ENCODE measurements at places on chromosomes 12 and 14.

GRCh38 chr12:43694879-43695278 lies 63.7 kb downstream of the PUS7L start:
- no peak for DNase-seq

GRCh38 chr14:83873669-83874068 lies 1656.3 kb upstream of the FLRT2 start:
- no peak for DNase-seq

DNA sequence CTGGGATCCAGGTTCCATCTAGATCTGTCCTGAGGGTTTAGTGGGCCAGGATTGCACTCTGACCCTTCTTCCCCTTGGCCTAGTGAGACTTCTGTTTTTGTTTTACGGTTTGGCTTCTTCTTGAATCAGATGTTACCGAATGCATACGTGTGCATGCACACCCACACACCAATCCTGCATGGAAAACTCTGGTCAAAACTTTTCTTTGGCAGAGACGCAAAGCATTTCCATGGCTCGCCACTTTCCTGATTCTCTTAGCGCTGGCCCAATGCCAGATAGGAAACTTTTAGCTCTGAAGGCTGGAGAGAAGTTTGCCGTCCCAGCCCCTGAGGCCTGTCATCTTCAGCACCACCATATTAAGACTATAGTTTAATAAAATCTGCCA lies 67.4 kb upstream of the ACTN1 start:
- no peak for DNase-seq

- no peak for DNase-seq
Measured at GRCh38 chr12:110744601-110745264, 2.0 kb upstream of the PPP1CC start.

- DNase-seq: no peak
Measured at GRCh38 chr12:65810036-65810435, 14.2 kb upstream of the HMGA2 start.

GRCh38 chr14:82641050-82641540 lies 1107.4 kb upstream of the SEL1L start:
- no peak for DNase-seq

DNA sequence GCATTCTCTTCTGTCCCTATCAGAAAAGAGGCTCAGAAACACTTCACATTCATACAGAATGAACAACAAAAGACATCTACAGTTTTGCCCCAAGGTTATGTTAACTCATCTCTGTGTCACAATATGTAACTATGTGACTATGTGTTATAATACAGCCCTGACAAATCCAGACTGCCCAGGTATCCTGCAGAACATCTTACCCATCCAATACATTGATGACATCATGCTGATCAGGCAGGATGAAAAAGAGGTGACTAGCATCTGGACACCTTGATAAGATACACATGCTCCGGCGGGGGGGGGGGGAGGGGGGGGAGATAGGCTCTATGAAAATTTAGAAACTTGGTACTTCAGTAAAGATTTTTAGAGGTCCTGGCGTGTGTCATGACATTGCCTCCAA lies 8.3 kb upstream of the GNS start:
- no peak for DNase-seq

- DNase-seq: no peak
Measured at GRCh38 chr12:67531501-67531900, 117.0 kb upstream of the DYRK2 start.

- no peak for DNase-seq
Measured at GRCh38 chr12:131101703-131102492, 148.2 kb downstream of the ADGRD1 start.

DNA sequence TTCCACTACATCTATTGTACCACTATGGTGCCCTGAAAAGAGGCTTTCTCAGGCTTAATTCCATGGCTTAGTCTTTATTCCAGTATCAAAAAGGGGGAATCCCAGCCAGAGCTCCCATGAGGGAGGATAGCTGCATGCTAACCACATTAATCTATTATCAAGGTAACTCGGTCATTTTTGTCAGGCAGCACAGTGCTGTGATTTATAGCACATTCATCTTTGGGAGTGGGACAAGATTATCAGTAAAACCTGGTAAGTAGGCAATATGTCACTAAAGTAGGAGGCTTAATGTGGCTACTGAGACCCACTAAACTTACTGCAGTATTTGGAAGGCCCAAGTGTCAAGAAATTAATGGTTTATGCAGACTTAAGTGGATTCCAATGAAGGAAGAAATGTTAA lies 58.9 kb downstream of the DAD1 start:
- DNase-seq: no peak

DNA sequence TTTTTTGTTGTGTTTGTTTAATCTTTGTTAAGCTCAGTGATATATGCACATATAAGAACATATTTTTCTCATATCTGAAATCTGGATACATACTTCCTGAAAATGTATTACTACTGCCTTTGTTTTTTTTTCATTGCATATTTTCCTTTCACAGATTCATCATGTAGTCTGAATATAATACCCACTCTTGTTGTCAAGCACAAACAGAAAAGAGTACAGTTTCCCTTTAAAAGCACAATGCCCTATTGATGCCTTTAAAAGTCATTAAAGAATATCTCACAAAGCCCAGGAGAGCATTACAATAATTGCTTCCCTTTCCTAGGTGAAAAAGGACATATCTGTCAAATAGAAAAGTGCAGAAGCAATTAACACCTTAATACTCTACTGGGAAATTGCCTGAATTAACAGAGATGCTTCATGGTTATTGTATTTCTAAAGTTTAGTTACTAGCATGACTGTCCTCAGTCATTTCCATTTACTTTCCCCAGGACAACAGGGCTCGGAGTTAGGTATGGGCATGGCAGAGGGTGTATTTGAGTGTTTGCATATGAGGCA lies 107.4 kb downstream of the GRIP1 start:
- no peak for DNase-seq

GRCh38 chr14:102218688-102219087 lies 79.0 kb downstream of the WDR20 start:
- no peak for DNase-seq

DNA sequence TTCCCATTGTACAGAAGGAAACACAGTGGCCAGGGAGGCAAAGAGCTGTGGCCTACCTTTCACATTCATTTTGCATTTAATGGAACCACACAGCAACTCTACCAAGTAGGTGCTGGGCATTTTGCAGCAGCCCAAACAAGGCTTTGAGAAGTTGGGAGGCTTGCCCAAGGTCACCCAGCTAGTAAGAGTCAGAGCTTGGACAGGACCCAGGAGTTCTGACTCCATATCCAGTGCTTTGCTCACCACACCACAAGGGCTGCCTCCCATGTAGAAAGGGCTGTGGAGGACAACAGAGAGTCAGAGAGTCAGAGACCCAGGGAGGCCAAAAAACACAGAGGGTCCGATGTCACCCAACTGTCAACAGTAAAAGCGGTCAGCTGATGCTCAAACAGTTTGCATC lies 400.2 kb downstream of the BCL11B start:
- no peak for DNase-seq

DNA sequence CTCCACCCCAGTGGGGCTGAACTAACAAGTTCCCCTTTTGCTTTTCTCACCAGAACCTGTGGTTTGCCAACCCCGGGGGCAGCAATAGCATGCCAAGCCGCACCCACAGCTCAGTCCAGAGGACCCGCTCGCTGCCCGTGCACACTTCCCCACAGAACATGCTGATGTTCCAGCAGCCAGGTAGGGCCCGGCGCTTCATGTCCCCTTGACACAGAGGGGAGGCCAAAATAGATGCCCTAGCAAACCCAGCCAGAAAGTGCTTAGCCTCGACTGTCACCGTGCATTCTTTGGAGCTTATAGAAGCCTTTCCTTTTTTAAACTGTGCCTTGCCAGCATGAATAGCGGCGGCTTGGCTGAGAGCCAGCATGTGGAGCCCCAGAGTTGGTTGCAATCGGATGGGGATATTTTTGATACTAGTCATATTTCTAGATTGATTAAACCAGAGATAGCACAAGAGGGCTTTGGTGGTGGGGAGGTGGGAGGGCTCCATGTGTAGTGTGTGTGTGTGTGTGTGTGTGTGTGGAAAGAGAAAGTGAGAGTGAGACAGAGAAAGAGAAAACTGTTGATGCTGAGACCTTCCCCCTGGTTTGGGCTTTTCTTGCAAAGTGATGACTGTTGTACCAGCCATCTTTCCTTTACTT lies 126.1 kb downstream of the GCH1 start:
- DNase-seq: no peak

GRCh38 chr14:92686411-92686899 lies 62.0 kb downstream of the LGMN start:
- DNase-seq: no peak

DNA sequence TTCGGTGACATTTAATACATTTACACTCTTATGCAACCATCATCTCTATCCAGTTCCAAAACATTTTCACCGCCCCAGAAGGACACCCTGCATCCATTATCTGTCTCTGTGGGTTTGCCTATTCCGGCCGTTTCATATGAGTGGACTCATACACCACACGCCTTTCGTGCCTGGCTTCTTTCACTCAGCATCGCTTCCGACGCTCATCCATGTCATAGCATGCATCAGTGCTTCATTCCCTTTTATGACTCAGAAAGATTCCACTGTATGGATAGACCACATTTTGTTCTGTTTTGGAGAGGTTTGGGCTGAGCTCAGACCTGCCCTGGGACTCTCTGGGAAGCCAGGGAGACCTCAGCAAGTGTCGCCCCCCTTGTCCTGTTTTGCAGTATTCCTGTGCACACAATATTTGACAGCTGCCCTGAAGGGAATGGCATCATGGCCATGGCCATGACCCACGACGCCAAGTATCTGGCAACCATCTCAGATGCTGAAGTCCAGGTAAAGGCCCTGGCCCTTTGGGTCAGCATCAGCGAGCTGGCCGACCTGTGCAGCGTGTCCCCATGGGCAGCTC lies 23.8 kb downstream of the CFAP251 start:
- no peak for DNase-seq

DNA sequence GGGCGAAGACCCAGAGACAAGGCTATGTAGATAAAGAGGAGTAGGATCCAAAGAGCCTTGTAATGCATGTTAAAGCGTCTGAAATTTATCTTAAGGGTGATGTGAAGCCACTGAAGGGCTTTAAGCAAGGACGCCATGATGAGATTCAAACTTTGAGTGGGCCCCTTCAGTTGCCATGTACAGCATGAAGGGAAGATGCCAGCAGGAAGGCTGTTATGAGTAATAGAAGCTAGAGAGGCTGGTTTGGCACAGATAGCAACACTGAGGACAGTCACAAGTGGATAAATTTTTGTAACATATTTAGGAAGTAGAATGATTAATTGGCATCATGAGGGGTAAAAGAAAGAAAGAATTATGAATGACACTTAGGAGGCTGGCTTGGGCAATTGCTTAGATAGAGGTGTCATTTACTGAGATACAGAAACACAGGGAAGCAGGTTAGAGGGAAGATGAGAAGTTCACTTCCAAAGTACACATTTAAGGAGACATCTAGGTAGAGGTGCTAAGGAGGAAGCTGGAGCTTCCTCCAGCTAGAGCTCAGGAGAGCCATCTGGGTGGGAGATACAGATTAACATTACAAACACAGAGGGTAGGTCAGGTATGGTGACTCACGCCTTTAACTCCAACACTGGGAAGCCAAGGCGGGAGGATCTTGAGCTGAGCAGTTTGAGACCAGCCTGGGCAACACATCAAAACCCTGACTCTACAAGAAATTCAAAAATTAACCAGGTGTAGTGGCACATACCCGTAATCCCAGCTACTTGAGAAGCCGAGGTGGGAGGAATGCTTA lies 13.7 kb downstream of the ATG2B start:
- no peak for DNase-seq

DNA sequence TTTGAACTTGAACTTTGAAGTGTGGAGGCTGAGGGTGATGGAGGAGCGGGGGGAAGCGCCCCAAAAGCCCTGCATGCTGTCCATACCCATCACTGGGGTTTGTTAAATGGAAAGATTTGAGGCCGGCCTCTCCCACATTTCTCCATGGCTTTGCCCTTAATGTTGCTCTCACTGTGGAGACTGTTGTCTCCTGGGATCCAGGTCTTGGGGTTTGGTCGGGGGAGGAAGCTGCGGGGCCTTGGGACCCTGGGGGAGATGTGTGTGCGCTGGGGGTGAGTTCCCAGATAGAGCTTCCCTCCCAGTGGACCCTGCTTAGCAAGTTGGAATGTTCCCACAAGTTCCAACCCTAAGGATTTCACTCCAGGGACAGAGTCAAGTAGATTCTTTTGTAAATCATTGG lies 28.0 kb upstream of the LRTM2 start:
- DNase-seq: no peak

DNA sequence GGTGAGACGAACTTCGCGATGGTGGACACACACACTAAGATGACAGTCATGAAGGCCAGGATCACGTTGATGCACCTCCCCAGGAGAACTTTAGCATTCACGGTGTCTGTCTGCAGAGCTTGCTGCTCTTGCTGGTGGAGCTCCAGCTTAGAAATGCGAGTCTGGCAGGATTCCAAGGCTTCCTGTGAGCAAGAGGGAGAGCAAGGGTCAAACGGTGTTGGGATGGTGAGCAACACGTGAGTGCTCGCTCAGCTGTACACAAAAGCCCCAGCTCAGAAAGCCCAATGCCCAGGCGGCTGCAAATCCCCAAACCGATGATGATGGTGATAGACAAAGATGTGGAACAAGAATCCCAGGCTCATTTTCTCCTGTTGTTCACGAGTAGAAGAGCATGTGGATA lies 78.8 kb downstream of the TMCC3 start:
- no peak for DNase-seq

GRCh38 chr14:90804292-90805083 lies 11.7 kb downstream of the TTC7B start:
- DNase-seq: no peak

DNA sequence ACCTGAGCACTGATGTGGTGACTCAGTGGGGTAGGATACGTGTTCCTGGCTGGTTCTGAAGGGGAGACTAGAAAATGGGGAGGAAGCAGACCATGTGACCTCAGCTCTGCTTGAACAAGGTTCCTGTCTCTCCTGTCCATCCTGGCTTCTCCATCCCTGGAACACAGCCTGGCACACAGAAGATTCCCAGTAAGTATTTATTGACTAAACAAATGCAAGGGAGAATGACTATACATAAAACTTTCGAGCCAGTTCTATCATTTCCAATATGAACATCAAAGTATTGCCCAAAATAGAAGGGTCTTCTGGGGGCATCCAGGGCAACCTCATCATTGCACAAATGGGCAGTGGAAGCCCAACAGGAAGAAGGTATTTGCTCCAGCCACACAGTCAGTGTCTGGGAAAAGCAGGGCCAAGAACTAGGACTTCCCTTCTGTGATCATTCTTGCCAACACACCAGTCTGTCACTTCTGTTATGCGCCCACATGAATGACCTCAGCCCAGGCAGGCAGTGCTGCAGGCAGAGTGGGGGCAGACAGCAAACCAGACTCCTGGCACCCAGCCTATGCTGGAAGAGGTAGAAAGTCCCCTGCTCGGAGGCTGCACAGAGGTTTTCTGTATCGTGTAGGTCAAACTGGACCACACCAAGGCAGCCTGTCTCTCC lies 5.6 kb upstream of the SERPINA9 start:
- DNase-seq: no peak

DNA sequence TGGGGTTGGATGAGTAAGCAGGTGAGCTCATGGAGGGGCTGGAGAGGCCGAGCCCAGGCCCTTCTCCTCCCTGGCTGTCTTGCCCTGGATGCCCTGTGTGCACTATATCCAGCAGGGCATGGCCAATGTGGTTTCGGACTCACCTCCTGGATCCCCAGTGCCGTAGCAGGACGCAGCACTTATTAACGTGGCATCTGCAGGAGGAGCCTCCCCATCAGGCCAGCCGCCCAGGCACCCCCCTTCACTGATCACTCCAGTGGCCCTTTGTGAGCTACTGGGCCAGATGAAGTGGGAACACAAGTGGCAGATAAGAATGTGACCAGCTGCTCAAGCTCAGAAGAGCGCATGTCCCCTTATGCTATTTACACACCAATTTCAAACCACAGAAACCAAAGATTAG lies 43.1 kb upstream of the DICER1 start:
- no peak for DNase-seq

GRCh38 chr12:48717252-48717695 lies 767 bp upstream of the CCNT1 start:
- no peak for DNase-seq

GRCh38 chr12:32477714-32478113 lies 78.4 kb downstream of the FGD4 start:
- DNase-seq: no peak
